ENCODE measurements at places on chromosomes 11 and 22. TPM values are rescaled to one million over a fixed set of nuclear protein-coding genes. Genes with fewer than 3 reads are reported as not detected.

DNA sequence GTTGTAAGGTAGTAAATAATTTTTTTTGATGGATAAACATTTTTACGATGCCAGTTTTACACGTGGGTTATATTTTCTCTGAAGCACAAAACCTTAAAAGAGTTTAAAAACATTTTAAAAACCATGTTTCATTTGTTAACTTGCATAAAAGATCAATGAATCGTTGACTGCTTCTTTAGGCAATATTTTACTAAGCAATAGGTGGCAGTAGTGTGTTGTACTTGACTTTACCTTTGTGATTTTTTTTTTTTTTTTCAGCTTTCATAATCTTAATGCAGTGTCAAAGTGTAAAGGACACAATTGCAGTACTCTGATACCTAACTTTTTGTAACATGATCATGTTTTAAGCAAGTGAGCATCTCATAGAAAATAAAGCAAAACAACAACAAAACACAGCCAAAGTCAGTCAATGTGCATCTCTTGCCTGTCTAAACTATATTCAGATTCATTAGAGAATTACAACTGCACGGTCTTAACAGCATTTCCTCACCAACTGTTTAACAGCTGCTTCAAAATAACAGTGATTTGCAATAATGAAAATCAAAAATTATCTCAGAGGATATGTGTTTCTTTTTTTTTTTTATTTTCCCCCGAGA, 27.7 kb downstream of the DNAJC24 start:
- H3K4me1 ChIP-seq = no peaks in the 10 kb centered on the region
- no peak overlapping the region for H3K4me3 ChIP-seq
- no peak overlapping the region for H3K27ac ChIP-seq
- DNase-seq = no peak
- no peaks in the 10 kb centered on the region for H3K27me3 ChIP-seq

GRCh38 chr11:112355726-112356125, 95.1 kb upstream of the PLET1 start:
- H3K4me1 ChIP-seq = no peaks in the 10 kb centered on the region
- H3K36me3 ChIP-seq = no peaks in the 10 kb centered on the region
- DNase-seq = no peak
- H3K27ac ChIP-seq = no peak overlapping the region

Gene AIFM3
- not detected for total RNA-seq

Gene RAB36
- 0.31 TPM for total RNA-seq

Gene SOX6
- not detected for total RNA-seq

Gene ENTHD1
- 0.21 TPM for total RNA-seq

DNA sequence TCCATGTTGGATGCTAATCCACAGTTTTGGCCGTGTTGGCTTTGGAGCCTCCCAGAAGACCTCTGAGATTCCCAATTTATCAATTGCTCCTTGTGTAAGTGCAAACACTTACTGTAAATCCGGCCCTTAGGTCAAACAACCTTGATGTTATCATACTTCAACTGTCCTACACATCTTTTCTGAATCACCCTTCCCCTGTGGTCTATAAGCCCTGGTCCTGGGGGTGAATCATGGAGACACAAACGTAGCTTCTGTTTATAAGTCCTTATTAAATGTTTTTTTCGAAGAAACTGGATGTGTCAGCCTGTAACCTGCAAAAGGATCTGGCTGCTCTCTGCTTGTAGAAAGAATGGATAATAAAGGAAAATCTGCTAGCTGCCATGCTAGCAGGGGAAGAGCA, 1.7 kb upstream of the IL10RA start:
- peaks cover 71% of the 10 kb centered on the region for H3K4me1 ChIP-seq
- no peaks in the 10 kb centered on the region for H3K27me3 ChIP-seq
- H3K4me3 ChIP-seq = peak overlapping the region; percentile 85
- peaks cover 62% of the 10 kb centered on the region for H3K36me3 ChIP-seq
- H3K27ac ChIP-seq = no peak overlapping the region
- no peak for DNase-seq

GRCh38 chr22:49657275-49657973, 170.2 kb downstream of the BRD1 start:
- peaks cover 16% of the 10 kb centered on the region for H3K36me3 ChIP-seq
- peaks cover 24% of the 10 kb centered on the region for H3K4me1 ChIP-seq
- H3K27me3 ChIP-seq = no peaks in the 10 kb centered on the region

Gene PDE2A
- 0.40 TPM for total RNA-seq

Gene ACAT1
- total RNA-seq = 46.5 TPM

Gene CALCA
- not detected for total RNA-seq

Gene EMID1
- not detected for total RNA-seq

DNA sequence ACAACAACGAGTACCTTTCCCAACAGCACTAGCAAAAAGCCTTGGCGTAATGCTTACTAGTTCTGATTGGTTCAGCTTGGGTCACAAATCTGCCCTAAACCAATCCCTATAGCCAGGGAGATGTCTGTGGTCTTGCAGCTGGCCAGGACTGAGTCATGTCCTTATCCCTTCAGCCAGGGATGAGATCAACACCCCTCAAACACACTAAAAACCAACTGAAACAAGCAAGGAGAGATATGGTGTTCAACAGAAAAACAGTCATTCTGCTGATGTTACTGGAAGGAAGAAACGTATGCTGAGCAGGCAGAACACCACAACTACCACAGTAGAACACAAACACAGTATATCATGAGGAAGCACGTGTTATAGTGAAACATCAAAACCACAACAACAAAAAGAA, 375.6 kb downstream of the LARGE1 start:
- no peak overlapping the region for H3K27ac ChIP-seq
- no peaks in the 10 kb centered on the region for H3K27me3 ChIP-seq
- H3K4me1 ChIP-seq = peaks cover 3% of the 10 kb centered on the region
- H3K4me3 ChIP-seq = no peak overlapping the region
- H3K36me3 ChIP-seq = no peaks in the 10 kb centered on the region

Gene CEP126
- 0.55 TPM for total RNA-seq

DNA sequence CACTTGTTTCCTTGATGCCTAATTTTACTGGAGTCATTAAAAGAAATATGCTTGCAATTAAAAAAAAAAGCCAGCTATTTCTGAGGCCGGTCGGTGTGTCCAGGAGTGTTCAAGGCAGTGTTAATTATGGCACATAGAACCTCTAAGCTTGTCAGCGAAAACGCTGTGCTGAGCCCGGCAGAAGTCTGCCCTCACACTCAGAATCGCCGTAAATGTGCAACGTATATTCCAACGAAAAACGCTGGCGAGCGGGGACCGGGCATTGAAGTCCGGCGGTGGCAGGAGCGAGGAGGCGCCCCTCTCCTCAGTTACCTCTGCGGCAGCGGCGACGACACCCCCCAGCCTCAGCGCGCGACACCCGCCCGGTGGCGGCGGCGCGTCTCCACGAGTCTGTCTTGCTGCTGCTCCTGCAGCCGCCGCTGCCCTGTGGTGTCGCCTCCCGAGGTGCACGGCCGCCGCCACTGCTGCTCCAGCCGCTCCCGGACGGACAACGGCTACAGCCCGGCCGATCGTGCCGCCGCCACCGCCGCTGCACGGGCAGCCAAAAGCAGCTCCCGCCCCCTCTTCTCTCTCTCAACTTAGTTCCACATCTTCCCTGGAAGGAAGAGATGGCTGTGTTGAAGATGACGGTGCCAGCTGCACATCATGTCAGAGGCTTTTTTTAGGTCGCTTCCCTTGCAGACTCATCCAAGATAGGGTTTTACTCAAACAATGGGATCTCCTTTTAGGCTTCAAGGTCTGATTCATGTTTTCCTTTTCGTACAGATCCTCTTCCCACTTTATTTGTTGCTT, 56.0 kb downstream of the JAM3 start:
- DNase-seq = no peak
- peaks cover 24% of the 10 kb centered on the region for H3K4me1 ChIP-seq
- H3K36me3 ChIP-seq = peaks cover 3% of the 10 kb centered on the region
- no peak overlapping the region for H3K27ac ChIP-seq
- peaks cover 26% of the 10 kb centered on the region for H3K27me3 ChIP-seq

Gene SLC22A12
- total RNA-seq = not detected

- DNase-seq = no peak
- no peak overlapping the region for H3K4me3 ChIP-seq
- H3K27me3 ChIP-seq = no peaks in the 10 kb centered on the region
- H3K36me3 ChIP-seq = no peaks in the 10 kb centered on the region
Observed at GRCh38 chr11:58395581-58395980, 11.1 kb downstream of the OR5B3 start.

- H3K27ac ChIP-seq = no peak overlapping the region
- peak; percentile 21 for DNase-seq
- H3K4me1 ChIP-seq = peaks cover 34% of the 10 kb centered on the region
- H3K36me3 ChIP-seq = peaks cover 9% of the 10 kb centered on the region
- no peaks in the 10 kb centered on the region for H3K27me3 ChIP-seq
- no peak overlapping the region for H3K4me3 ChIP-seq
Observed at GRCh38 chr11:35785287-35786167, 123.0 kb downstream of the TRIM44 start.

DNA sequence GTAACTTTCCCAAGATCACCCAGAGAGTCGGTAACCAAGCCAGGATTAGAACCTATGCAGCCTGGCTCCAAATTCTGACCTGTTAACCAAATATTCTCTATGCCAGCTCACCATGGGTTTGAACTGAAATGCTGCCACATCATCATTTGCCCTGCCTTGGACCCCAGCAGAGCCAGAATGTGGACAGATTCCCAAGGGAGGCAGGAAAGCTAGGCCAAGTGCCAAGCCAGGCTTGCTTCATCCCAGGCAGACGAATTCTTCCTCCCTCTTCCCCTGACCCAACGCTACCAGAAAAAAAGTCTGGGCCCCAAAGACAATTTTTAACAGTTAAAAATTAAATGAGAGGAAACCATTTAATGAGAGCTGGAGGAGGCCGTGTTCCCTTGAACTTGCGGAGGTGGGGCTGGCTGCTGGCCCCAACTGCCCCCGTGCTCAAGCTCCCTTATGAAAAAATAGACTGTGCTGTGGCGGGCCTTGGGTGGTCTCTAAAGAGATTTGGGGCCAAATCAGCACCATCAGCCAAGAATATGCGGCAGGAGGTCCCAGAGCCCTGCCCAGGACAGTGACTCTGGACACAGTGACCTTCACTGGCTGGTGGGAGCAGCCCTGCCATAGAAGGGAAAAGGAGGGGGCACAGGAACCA, 184.1 kb upstream of the SYT13 start:
- DNase-seq = no peak
- H3K36me3 ChIP-seq = no peaks in the 10 kb centered on the region
- H3K27me3 ChIP-seq = peaks cover 4% of the 10 kb centered on the region
- H3K4me3 ChIP-seq = no peak overlapping the region
- no peaks in the 10 kb centered on the region for H3K4me1 ChIP-seq

- no peaks in the 10 kb centered on the region for H3K27me3 ChIP-seq
- no peak overlapping the region for H3K4me3 ChIP-seq
- peaks cover 21% of the 10 kb centered on the region for H3K36me3 ChIP-seq
Observed at GRCh38 chr22:20479612-20480196, 15.9 kb downstream of the KLHL22 start.

GRCh38 chr11:69431893-69432738, 49.3 kb upstream of the LINC01488 start:
- H3K27ac ChIP-seq = no peak overlapping the region
- no peaks in the 10 kb centered on the region for H3K4me1 ChIP-seq
- H3K27me3 ChIP-seq = peaks cover 5% of the 10 kb centered on the region
- H3K36me3 ChIP-seq = no peaks in the 10 kb centered on the region
- DNase-seq = no peak
- H3K4me3 ChIP-seq = no peak overlapping the region

Gene TRIM51
- not detected for total RNA-seq

GRCh38 chr11:128619540-128620308, 32.4 kb upstream of the ETS1 start:
- peaks cover 2% of the 10 kb centered on the region for H3K36me3 ChIP-seq
- no peak overlapping the region for H3K4me3 ChIP-seq
- H3K27me3 ChIP-seq = peaks cover 4% of the 10 kb centered on the region
- H3K4me1 ChIP-seq = peaks cover 55% of the 10 kb centered on the region
- H3K27ac ChIP-seq = no peak overlapping the region

GRCh38 chr22:50210378-50211139, 9.7 kb downstream of the SELENOO start:
- H3K4me1 ChIP-seq = peaks cover 5% of the 10 kb centered on the region
- no peak for DNase-seq
- H3K4me3 ChIP-seq = no peak overlapping the region
- no peak overlapping the region for H3K27ac ChIP-seq

Gene LSP1
- 668 TPM for total RNA-seq

Gene ZNF214
- not detected for total RNA-seq

Gene PANX2
- total RNA-seq = 0.10 TPM

Gene TUBA8
- total RNA-seq = 1.4 TPM

DNA sequence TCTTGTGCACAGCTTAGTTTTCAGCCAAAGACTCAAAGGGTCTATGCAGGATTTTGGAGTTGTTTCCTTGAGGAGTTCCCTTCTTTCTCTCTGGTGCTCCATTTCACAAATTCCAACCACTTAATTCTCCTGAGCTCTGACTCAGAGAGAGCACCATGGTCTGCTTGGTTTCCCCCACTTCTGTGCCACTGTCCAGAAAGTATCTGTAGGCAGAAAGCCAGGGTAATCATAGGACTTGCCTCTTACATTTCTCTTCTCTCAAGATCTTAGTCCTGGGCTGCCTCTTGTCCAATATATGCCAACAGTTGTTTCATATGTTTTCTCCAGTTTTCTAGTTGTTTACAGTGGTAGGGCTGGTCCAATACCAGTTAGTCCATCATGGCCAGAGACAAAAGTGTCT, 6.4 kb upstream of the MRGPRD start:
- H3K4me3 ChIP-seq = no peak overlapping the region
- H3K36me3 ChIP-seq = no peaks in the 10 kb centered on the region
- H3K27me3 ChIP-seq = peaks cover 28% of the 10 kb centered on the region
- no peak overlapping the region for H3K27ac ChIP-seq
- no peak for DNase-seq

DNA sequence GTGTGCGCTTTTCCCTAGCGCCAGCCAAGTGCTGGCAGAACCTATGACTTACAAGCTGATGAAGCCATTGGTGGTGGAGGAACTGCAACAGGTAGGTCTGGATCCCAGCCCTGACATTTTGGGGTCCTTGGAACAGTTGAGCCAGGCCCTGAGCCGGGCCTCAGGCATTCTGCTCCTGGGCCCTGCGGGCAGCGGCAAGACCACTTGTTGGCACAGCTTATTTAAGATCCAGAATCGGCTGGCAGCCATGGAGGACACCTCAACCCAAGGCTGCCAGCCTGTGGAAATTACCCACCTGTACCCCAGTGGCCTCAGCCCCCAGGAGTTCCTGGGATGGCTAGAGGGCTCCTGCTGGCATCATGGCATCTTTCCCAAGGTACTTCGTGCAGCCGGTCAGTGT, 49.7 kb downstream of the DNHD1 start:
- no peaks in the 10 kb centered on the region for H3K27me3 ChIP-seq
- no peak overlapping the region for H3K4me3 ChIP-seq
- H3K36me3 ChIP-seq = peaks cover 3% of the 10 kb centered on the region
- peak; percentile 2 for DNase-seq
- peaks cover 11% of the 10 kb centered on the region for H3K4me1 ChIP-seq

- no peaks in the 10 kb centered on the region for H3K27me3 ChIP-seq
- H3K4me3 ChIP-seq = no peak overlapping the region
- no peak for DNase-seq
Observed at GRCh38 chr22:31870890-31871289, 73.4 kb upstream of the YWHAH start.

Gene CNIH2
- total RNA-seq = 2.5 TPM

DNA sequence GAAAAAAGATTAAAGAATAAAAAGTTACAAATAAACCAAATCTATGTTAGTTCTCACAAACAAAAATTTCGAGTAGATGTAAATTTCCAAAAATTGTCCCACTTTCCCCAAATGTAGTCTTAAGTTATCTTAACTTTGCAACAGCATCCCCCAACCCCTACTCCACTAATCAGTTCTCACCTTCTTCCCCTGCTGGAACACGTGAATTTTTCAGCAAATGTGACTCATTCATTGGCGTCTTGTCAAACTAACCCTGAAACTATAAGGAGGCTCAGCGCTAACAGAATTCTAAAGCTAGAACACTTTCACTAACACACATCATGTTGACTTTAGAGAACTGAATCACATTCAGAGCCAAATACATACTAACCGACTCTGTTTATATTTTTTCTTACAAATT, 46.1 kb downstream of the PHF21A start:
- no peak for DNase-seq
- H3K4me3 ChIP-seq = no peak overlapping the region
- peaks cover 6% of the 10 kb centered on the region for H3K4me1 ChIP-seq
- H3K27me3 ChIP-seq = no peaks in the 10 kb centered on the region

Gene KRTAP5-8
- not detected for total RNA-seq

Data from activated CD4-positive, alpha-beta T cell treated with anti-CD3 and anti-CD28 coated beads, Interleukin-2, amount 10 ng/mL, durations not matched to agents 7 days and 5 days (primary cell).